ENCODE measurements at places on chromosomes 16 and 17.
A peak's percentile ranks its signal among the peaks of the same experiment; 100 is the strongest.

GRCh38 chr16:83932304-83932703 is 20.7 kb upstream of the OSGIN1 start:
- DNase-seq = no peak

DNA sequence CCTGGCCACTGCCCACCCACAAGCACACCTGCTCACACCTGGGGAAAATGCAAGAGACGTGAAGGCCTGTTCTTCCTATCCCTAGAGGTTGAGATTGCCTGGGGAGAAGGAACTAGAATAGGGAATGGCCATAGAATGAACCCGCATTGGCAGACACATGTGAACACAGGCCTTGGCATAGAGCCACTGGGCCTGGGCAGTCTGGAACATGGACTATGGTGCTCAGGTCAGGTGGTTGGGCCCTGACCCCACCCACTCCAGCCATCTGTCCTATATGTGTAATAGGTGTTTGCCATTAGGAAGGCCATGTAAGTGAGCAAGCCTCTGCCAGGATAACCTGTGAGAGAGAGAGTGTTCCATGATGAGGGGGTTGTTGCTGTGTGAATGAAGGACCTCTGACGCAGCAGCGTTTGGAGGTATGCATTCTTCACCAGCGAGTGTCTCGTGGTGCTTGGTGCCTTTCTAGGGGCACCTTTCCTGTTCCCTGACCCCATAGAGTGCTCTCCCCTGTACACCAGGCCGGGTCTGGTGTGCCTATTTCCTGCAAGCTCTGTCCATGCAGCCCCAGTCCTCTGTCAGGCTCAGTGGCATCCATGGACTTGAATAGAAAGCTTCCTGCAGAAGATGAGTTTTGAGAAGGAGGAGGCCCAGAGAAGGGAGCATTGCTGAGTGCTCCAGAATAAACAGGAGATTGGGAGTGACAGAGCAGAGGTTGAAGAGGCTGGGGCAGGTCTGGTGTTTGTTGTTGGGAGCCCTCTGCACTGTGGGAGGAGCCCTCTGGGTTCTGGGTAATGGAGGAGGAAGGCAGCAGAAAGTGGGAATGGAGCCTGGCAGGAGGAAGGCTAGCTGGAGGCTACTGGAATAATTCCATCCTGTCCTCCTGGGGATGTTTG is 15.6 kb downstream of the CTRL start:
- DNase-seq = no peak

DNA sequence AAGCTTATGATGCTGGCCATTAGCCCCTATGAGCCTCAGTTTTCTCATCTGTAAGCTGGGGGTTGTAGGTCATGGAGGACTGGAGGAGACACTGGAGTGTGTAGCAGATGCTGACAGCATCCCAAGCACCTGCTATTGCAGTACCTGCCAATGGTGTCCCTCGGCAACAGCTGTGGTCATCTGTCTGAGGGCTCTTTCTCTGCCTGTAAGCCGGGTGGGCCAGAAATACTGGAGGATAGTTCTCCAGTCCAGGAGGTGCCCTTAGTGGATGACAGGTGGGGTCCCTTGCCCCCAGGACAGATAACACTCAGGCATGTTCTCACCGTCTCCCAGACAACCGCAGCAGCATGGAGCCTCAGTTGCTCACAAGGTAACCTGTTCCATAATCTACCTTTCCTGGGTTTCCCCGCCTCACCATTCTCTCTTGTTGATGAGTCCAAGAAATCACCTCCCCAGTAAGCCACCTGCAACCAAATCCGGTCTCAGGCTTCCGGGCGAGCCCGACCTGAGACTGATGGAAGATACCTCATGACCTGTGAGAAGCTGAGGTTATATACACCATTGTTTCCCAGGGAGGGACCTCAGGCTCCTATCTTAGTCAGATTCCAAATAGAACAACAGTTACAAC is 23.8 kb downstream of the NLRP1 start:
- no peak for DNase-seq

DNA sequence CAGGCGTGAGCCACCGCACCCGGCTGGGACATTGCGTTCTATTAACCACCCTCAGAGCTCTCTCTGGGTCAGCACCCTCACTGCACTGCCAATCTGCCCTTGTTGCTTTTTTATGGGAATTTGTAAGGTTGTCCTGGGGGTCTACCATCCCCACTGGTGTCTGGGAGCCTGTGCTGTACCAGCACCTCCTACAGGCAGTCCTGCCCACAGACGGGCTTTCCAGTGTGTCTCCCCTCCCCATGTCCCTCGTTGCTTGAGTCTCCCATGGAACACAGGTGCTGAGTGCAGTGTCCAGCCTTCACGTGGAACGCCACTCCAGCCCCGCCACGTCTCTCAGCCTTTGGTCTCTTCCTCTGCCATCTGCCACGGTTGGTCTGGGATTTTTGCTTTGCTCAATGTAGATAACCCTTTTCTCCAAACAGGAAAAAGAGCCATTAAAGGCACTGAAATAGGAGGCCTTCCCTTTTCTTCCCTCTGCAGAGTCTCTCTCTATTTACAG is 68.0 kb upstream of the CBX4 start:
- DNase-seq = no peak

GRCh38 chr17:50153650-50154575 is 3.4 kb upstream of the PPP1R9B start:
- DNase-seq = no peak

- DNase-seq = no peak
These were observed 265.1 kb downstream of the NTN1 start for GRCh38 chr17:9286434-9286833.

GRCh38 chr17:43079641-43080302 is 45.4 kb downstream of the BRCA1 start:
- DNase-seq = no peak

GRCh38 chr17:29622337-29623282 is at the start of gene CORO6:
TSS of gene CORO6 (minus strand) at chr17:29622912. CDS start at chr17:29621421, 1,491 bp downstream.
- DNase-seq = peak; percentile 36

- DNase-seq = no peak
These were observed 792.3 kb downstream of the CDH8 start for GRCh38 chr16:61243954-61244353.

DNA sequence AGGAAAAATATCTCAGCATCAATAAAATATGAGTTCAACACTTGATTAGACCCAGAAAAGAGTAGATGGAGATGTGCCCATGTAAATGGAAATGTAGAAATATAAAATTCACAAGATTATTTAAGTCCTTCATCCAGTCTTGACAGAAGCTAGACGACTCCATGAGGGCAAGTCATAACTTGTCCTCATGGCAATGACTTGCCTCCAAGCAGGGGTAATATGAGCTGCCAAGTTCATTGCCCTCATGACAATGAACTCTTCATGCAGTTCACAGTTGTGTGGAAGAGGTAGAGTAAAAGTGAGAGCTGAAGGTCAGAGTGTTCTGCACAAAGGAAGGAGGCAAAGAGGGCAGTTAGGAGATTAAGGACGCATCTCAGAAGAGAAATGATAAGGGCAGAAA is 22.3 kb downstream of the CDH11 start:
- no peak for DNase-seq

GRCh38 chr17:76107509-76107908 is 3.9 kb upstream of the EXOC7 start:
- no peak for DNase-seq

DNA sequence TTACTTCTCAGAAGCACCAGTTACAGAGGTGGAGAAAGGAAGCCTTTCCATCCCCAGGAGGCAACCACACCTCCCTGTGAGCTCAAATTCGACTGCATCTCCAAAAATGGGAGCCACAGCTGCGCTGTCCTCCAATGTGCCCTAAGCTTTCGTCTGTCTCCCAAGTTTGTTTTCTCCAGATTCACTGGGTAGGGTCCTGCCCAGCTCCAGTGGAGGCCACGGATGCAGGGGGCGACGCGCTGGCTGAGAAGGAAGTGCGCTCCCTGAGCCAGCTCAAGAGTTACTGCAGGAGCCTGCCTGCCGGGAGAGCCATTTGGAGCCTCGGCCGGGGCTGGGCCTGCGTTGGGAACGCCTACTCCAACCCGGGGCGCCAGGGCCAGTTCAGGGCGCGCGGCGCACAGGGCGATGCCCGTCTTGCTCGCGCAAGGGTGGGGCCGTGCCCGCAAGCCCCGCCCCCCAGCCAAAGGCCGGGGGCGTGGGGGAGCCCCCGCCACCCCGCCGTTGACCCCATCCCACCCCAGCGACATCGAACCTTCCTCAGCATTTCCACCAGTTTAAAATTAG is 19.5 kb downstream of the SIAH1 start:
- DNase-seq = peak; percentile 74

- DNase-seq = no peak
These were observed 61.9 kb downstream of the GSG1L start for GRCh38 chr16:28001642-28002041.

DNA sequence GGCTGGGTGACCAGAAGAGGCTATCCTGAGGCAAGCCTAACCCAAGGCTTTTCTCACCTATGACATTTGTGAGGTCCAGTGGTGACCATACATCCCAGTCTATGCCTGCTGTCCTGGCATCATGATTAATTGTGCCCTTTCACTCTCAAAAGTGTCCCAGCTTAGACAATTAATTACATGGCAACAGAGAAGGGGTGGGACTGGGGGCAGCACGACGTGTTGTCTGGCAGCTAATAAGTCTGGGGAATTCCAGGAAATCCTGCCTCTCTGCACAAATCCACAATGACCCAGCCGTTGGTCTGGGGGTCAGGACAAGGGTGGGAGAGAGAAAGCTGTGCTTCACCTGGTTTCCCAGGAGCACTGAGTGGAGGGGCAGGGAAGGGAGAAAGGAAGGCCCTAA is 14.0 kb upstream of the MTMR4 start:
- DNase-seq = no peak

- no peak for DNase-seq
These were observed 116.8 kb upstream of the CREBBP start for GRCh38 chr16:3997231-3997841.

All from caudate nucleus (tissue), 63 donors.